ENCODE measurements at places on chromosomes 4 and X.
A peak's percentile ranks its signal among the peaks of the same experiment; 100 is the strongest.

DNA sequence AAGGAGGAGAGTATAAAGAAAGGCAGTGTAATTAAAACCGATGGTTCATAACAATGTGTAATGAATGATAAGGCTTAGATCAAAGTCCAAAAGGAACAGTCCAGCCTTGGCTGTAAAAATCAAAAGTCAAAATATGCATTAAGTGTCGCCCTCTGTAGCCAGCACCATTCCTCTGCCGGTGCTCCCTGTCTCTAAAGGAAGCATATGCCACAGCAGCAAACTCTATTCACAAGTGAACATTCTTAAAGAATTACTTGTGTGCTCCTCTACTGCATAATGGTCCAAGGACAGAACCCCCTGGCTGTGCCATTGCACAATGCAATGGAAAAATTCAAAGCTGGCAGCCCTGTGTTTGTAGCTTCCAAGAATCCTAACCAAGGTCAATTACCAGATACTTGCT is 16.3 kb upstream of the MBNL3 start:
- no peak for DNase-seq

GRCh38 chr4:160956875-160957274 is 1206.9 kb downstream of the FSTL5 start:
- no peak for DNase-seq

- no peak for DNase-seq
Measured at GRCh38 chr4:159484864-159485263, 382.0 kb downstream of the RAPGEF2 start.

DNA sequence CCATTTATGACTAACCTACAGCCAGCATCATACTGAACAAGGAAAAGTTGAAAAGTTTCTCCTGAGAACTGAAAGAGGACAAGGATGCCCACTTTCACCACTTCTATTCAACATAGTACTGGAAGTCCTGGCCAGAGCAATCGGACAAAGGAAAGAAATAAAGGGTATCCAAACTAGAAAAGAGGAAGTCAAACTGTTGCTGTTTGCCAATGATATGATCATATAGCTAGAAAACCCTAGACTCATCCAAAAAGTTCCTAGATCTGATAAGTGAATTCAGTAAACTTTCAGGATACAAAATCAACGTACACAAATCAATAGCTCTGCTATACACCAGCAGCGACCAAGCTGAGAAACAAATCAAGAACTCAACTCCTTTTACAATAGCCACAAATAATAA is 64.5 kb downstream of the CENPC start:
- DNase-seq = no peak

- no peak for DNase-seq
Measured at GRCh38 chr4:185257694-185258093, 48.3 kb downstream of the SNX25 start.

GRCh38 chr4:26877961-26878360 is 17.3 kb downstream of the STIM2 start:
- no peak for DNase-seq

DNA sequence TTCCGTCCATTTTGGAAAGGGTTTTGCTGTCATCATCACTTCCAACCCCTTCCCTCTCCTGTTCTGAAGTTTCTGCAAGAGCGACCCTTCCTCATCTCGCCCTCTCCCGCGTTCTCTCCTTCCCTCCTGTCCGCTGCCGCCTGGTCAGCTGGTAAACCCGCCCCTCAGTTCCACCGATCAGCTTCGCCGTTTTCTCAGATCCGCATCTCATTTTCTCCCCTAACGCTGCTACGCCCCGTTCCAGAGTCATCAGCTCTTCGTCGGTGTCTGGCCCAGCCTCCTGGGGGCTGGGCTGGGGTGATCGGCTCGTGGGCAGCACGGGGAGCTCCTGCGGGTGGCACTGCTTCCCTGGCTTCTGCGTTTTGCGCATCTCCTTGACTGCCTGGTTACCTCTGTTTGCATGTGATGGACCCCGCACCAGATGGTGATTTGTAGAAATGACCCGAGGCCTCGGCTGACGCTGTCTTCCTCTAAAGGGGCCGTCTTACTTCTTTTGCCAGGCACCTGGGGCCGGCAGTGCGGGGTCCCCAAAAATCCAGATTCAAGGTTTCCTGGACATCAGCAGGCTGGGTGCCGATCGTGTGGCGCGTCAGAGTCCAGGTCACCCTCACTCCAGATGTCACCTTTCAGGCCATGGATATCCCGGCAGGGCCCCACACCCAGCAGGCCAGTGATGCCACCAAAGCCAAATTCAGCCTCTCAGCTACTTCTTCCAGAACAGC is 13.4 kb downstream of the CTBP1 start:
- DNase-seq = no peak

DNA sequence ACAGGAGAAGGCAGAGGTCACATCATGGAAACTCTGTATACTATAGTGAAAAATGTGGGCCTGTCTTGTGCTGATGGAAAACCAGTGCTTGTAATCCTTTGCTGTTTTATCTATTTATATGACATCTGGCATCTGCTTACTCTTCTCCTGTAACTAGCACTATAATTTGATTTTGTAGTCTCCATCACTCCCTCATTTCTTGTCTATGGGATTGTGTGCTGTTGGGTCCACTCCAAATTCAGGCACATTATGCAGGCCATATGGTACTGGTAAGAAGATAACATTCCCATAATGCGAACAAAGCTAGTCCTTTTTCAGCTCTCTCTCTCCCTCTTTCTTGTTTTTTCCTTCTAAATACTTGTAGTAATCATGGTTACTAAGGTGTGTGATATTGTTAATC is 581.2 kb upstream of the IGFBP7 start:
- no peak for DNase-seq

DNA sequence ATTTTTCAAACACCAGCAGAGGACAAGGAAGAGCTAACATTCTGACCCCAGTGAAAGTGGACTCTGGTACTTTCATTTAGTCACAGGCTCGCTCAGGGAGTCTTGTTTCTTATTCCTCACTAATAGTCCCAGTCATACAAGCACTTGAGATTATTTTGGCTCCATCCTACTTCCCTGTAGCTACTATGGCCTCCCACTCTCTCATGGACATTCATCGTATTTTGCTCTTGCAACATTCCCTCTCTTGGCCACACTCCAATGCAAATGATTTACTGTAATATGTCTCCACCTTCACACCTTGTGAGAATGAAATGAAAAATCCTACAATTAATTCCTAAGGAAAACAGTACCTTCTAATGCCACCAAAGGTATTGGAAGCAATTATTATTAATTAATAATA is 21.3 kb downstream of the PLRG1 start:
- no peak for DNase-seq

DNA sequence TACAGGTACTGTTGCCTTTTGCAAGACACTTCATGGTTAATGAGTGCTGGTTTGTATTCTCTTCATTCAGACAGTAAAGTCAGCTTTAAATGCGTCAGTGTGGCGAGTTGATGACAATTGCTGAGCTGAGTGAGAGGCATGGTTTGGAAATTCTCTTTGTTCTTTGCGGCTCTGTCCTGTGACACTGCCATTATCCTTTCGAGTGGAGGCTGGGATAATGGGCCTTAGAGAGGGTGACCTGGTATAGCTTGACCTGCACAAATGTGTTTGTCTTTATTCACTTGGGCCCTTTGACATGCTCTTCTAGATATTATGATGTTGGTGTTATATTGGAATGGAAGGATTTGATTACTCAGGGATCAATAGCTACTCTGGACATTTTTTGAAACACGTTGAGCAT is 208.5 kb upstream of the FAT1 start:
- DNase-seq = no peak

- DNase-seq = no peak
Measured at GRCh38 chr4:90227177-90227576, 100.0 kb downstream of the CCSER1 start.

DNA sequence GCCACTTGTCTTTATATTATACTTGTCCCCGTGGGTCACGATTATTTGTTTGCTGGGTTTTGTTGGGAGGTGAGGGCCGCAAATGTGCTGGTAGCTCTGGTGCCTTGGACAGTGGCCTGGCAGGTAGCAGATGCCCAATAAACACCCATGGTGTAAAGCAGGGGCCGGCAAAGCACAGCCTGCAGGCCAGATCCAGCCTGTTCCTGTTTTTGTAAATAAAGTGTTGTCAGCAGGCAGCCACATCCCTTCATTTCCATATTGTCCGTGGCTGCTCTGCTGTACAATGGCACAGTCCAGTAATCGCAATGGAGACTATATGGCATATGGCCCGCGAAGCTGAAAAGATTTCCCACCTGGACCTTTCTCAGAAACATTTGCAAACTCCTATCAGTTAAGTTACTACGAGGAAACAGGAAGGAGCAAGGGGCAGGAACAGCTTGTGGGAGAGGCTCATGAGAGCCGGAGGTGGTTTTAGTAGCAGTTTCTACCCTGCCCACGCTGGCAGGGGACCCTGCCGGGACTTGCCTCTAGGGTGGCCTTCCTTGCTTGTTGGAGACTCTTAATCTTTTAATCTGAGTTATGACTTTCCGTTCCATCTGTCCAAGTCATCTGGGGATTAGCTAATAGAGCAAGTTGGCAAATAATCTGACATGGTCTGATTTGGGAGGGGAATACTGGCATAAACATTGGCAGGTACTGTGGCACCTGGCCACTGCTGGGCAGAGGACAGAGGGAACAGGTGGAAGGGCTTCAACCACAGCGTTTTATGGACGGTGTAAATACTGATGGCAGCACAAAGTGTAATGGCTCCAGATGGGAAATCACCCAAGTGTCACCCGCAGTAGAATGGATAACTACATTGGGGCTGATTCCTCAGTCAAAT is 19.6 kb downstream of the CLCN4 start:
- DNase-seq = no peak

GRCh38 chr4:78722320-78722719 is 53.8 kb upstream of the BMP2K start:
- DNase-seq = no peak

DNA sequence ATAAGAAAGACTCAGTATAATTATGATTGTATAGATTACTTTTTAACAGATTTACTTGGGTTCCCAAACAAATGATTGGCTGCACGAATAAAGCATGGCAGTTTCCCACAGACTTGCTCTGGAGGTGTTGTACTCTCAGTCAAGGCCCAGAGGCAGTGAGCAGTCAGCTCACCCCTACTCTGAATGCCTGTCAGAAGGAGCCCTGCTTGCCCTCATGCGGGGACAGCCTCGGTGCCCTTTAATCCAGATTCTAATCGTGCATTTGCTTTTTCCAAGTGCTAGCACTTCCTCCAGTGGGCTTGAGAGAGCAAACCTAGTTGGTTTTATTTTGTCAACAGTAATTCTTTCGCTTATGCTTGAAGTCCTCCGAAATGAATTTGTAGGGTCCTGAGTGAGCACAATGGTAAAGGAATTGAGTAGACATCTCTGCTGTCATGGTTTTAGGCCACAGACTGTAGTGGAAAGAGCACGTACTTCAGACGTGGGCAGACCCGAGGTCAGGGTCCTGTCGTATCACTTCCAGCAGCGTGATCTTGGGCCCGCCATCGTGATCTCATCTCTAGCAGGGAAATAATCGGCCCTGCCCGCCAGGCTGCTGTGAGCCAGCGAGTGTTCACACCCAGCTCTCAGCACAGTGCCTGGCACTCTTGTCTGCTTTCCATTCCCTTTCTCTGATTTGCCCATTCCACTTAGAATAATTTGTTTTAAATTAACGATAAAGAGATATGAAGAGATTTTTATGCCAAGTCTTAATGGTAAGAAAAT is 48.3 kb downstream of the GRK4 start:
- DNase-seq = no peak

GRCh38 chr4:20831746-20832145 is 131.5 kb downstream of the PACRGL start:
- DNase-seq = no peak

DNA sequence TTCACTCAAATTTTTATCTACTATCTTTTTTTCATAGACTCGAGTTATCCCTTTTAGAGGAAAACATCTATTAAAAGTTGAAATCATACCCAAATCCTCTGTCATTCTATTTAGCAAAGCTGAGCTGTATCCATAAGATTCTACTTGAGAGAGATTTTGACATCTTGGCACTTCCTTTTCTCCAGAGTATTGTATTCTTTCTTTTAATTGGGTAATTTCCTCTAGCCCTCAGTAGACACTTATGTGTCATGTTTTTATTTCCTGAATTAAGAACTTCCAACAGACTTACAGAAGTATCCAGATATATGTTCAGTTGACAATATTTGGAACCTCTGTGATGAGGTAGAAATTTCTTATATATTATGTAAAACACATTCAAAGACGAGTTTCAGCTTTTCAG is 201.6 kb upstream of the NR3C2 start:
- no peak for DNase-seq

GRCh38 chrX:15882704-15883539 is 28.3 kb upstream of the AP1S2 start:
- peak; percentile 94 for DNase-seq

- DNase-seq = no peak
Measured at GRCh38 chr4:73731968-73732610, 8.3 kb upstream of the CXCL8 start.

- no peak for DNase-seq
Measured at GRCh38 chr4:6335040-6335590, 65.5 kb downstream of the WFS1 start.

DNA sequence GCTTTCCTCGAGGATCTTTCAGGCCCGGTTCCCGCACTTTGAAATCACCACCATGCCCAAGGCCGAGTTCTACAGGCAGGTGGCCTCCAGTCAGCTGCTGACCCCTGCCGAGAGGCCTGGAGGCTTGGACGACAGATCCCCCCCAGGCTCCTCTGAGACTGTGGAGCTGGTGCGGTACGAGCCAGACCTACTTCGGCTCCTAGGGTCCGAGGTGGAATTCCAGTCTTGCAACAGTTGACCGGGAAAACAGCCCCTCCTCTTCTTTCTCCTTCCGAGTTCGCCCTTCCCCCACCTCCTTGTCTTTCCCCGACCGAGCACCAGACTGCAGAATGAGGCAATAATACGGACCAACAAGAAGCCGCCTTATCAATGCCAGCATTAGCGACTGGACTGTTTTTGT is 54.4 kb downstream of the ELF4 start:
- no peak for DNase-seq

- no peak for DNase-seq
Measured at GRCh38 chr4:132540797-132541196, 608.3 kb upstream of the PCDH10 start.

DNA sequence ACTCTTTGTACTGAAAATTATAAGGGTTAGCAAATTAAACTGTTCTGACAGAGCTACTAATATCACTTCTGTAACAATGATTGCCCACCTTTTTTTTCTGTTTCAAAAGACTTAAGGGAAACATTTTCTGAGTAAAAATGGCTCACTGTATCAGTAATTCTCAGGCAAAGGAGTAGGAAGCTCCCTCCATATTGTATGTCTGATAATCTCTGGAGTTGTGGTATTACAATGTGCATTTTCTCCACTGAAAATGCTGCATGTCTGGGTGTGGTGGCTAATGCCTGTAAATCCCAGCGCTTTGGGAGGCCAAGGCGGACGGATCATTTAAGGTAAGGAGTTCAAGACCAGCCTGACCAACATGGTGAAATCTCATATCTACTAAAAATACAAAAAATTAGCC is 4.4 kb upstream of the STAP1 start:
- no peak for DNase-seq

- peak; percentile 33 for DNase-seq
Measured at GRCh38 chr4:76341063-76341462, 34.5 kb downstream of the STBD1 start.

- DNase-seq = no peak
Measured at GRCh38 chr4:169305651-169306050, 34.9 kb upstream of the SH3RF1 start.
